Activated naive CD4-positive, alpha-beta T cell treated with Interleukin-2 at 50 U/mL for 16 hours (primary cell): ENCODE measurements at places on chromosomes 3 and 15.

- DNase-seq, result no peak
Measured at GRCh38 chr15:74933573-74933972, 4.3 kb downstream of the COX5A start.

DNA sequence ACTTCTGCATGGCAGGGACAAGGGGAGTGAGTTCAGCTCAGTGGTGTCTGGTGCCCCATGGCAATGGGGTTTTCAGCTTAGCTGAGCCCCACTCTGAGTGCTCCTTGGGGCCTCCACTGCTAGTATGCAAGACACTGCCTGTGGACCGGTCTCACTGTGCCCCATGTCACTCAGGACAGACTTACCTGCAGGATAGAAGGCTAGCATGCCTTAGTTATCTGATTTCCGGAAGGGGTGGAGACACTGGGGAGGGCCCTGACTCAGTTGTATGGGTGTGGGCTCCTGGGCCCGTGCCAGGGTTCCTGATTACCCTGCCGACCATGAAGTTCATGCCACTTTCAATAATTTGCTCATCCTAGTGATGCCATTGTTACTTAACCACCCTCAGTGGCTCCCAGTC lies 4.3 kb upstream of the SLC6A20 start:
- DNase-seq, result no peak

DNA sequence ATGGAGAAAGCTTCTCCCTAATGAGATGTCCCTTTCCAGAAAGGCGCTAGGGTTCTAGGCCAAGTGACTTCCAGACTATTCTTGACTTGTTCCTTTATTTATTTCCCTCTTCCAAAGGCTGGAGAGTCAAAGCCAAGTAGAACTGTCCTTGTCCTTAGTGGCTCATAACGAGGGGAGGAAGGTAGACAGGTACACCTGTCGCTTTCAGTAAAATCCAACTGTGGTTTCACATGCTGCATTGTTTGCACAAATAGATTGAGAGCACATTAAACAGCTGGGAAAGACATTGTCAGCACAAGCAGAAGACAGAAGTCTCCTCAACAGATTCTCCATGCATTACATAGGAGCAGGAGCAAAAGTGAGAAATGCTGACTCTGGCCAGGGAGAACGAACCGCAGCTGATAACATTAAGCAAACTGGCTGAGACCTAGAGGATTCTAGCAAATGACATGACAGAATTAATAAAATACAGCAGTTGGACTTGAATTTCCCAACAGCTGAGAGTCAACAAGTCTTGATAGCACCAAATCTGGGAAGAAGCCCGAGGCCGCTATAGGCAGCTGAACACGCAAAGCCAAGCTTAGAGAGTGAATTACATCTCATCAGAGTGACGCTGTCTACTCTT lies 227.7 kb downstream of the TLE3 start:
- DNase-seq, result no peak

- DNase-seq, result no peak
Measured at GRCh38 chr3:30354972-30355371, 251.4 kb upstream of the TGFBR2 start.

- DNase-seq, result no peak
Measured at GRCh38 chr3:150720444-150720843, 16.7 kb upstream of the ERICH6 start.

- no peak for DNase-seq
Measured at GRCh38 chr3:26449996-26450395, 172.6 kb upstream of the LRRC3B start.

DNA sequence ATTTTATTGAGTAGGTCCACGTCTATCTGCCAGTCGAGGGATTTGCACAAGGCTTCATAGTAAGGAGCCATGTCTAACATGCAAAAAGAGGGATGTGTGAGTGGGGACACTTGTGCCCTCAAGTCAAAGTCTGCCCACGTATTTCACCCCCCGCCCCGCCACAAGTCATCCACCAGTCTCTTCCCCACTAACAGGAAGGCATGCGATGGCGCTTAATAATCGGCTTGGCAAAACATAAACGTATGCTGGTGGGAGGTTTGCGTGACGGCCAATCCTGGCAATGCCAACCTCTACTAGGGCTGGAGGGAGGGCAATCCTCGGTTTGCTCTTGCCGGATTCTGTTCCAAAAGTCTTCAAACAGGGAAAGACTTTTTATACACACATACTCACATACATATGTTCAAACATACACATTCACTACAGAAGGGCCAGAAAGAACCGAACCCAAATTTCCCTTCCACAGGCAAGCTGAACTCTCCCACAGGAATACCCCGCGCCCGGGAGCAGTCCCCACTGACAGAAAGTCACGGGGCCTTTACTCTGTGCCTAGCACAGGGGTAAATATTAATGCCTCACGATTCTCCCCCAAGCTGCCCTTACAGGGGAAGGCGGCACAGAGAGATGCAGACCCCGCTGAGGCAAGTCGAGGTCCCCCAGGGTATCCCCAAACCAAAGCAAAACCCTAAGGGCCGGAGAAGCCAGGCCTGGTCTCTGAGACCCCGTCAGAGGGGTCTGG lies 675 bp downstream of the PSMD6 start:
- DNase-seq, result peak; percentile 27

DNA sequence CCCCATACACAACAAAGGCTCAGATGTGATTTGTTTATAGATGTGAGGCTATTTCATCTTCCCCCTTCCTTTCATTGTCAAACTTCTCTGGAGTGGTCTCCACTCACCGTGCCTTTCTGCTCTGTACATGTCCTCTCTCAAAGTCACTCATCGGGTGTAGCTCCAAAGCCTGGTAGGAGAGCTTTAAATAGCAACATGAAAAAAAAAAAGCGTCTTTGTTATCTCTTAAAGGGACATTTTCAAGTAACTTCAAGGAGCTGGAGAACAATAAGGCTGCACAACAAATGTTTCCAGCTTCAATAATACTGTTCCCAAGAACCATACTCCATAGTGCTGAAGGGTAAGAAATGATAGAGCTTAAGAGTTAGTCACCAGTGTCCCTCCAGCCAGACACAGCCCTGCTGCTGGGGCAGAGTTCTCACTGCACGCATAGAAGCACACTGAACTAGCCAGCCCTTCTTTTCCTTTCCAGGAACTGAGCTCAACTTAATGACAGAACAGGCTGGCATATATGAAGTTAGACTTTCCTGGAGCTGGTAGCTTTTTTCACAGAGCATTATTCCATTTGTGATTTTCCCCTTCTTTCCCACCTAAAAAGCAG lies 8.1 kb downstream of the FBXO40 start:
- DNase-seq, result no peak

- no peak for DNase-seq
Measured at GRCh38 chr3:118245312-118245711, 789.3 kb downstream of the IGSF11 start.

GRCh38 chr3:5260992-5261501 lies 73.5 kb downstream of the EDEM1 start:
- DNase-seq, result no peak

- DNase-seq, result no peak
Measured at GRCh38 chr3:12142476-12142875, 16.2 kb downstream of the TIMP4 start.

DNA sequence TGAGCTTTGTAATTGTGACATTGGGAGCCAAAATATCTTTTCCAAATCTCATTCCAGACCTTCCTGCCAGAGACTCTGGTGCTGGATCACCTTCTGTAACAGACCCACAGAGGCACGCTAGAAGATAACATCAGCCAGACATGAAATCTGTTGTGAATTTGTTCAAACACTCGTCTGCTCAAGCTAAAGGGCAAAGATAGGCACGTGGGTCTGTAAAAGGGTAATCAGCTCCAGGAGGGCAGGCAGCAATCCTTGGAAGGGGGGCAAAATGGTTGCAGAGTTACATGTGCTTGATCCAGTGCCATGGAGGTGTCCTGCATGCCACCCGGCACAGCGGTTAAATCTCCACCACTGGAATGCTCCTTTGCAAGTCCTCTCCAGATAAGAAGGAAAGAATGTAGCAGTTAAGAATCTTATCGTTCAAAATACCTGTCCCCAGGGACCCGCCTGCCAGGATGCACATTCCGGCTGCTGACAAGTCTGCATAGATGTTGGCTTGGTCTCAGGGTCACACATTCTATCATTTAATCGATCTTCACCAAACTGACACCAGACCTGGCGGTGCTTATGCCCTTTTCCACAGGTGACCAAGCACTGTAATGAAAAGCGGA lies 74.8 kb downstream of the ADAMTS9 start:
- no peak for DNase-seq

- no peak for DNase-seq
Measured at GRCh38 chr15:101244036-101244781, 7.6 kb downstream of the CHSY1 start.

DNA sequence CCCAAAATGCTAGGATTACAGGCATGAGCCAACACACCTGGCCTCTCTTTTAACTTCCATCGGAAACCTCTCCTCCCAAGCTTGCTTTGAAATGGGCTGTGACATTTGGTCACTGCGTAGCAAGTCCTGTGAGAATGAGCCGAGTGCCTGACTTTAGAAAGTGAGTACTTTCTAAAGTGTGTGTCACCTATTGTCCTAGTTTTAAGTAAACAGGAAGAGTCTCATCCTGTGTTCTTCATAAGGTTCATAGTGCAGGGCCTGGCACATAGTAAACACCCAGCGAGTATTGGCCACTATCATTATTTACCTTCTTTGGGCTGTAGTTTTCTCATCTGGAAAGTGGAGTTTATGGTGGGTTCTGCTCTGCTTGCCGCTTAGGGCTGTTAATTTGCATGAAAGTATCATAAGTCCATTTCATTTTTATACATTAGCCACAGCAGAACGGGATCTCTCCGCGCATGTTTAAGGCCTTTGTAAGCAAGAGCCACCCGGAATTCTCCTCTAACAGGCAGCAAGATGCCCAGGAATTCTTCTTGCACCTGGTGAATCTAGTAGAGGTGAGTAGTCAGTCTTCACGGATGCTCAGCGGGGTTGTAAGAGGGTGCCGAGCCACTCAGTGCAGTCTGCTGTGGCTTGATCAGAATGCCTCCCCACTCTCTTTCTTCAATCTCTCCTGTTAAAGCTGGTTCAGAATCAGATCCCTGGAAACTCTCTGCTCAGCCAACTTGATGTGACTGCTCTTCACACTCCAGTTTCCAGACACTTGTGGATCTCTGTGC lies 87.2 kb downstream of the USP13 start:
- DNase-seq, result no peak

- no peak for DNase-seq
Measured at GRCh38 chr3:186775999-186776398, 7.4 kb upstream of the EIF4A2 start.

GRCh38 chr3:16707260-16707659 lies 102.0 kb upstream of the DAZL start:
- DNase-seq, result no peak

DNA sequence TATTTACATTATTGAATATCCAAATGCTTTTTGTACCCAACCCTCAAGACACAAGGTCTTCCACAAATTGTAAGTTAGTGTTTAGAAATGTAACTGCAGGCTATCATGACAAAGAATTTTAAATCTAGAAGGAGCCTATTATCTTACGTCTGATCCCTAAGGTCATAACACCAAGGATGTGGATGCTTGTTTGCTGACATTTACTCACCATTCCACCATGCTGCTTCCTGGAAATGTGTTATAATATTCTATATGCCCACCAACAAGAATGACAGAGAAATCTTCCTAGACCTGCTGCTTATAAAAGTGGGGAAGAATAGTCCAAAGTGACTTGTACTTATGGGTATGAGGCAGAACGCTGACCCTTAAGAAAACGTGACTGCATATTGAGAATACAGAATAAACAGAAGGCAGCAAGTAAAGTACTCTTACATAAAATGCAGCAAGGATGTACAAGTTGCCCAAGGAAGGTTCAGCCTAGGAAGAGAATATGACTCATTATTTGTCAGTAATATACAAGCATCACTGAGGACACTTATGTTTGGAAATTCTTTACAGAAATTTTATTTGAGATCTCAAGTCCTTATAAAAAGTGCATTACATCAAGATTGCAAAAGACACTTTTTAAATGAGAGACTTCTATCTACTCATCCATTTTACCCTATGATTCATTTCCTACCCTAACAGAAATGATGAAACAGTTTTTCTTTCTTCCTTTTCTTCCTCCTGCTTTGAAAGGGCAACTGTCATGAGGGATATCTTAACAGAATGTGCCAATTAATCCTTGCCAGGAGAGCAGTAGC lies 59.6 kb downstream of the ESYT3 start:
- DNase-seq, result no peak

GRCh38 chr3:171522651-171523050 lies 62.4 kb upstream of the TNIK start:
- no peak for DNase-seq

- no peak for DNase-seq
Measured at GRCh38 chr3:14827776-14828175, 9.0 kb downstream of the FGD5 start.

- peak; percentile 32 for DNase-seq
Measured at GRCh38 chr3:11803977-11804892, 42.5 kb downstream of the TAMM41 start.

GRCh38 chr15:40363611-40364010 lies 5.6 kb downstream of the DISP2 start:
- no peak for DNase-seq

- DNase-seq, result no peak
Measured at GRCh38 chr3:78863306-78864203, 904.2 kb downstream of the ROBO1 start.

DNA sequence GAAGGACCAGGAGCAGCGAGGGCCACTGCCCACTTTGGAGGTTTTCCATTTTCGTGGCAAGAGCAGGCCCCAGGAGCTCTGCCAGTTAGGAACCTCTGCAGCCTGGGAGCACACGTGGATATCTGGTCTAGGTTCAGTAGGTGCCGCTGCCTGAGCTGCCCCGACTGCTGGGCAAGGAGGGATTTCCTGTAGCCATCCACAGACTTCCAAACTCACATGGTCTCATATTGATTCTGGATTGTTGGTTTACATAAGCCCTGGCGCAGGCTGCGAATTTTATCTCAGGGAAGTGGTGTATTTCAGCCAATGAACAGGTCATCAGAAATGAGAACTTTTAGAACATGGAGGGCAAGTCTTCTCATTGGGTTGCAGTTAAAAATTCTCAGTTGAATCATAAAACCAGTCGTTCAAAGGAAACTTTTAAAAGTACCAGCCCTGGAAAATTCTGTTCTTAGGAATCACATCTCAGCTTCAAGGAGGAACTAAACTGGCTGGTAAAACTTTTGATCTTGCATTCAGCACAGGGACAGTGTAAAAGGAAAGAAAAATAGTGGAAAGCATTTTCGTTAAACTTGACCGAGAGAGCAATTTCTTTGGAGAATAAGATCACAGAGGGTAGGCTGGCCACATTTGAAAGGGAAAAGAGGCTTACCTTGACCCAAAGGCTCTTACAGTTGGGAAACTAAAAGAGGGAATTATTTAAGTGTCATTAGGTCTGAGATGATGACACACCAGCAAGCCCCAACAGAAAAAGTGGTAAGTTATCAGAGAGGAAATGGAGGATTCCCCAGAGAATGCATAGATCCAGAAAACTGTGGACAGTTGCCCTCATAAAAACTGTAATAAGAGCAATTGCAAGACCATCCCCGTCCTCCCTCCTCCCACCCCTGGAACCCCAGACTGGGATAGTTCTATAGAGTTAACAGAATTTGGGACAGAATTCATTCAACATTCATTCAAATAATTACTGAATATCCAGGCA lies 6.4 kb upstream of the RTP3 start:
- DNase-seq, result no peak

DNA sequence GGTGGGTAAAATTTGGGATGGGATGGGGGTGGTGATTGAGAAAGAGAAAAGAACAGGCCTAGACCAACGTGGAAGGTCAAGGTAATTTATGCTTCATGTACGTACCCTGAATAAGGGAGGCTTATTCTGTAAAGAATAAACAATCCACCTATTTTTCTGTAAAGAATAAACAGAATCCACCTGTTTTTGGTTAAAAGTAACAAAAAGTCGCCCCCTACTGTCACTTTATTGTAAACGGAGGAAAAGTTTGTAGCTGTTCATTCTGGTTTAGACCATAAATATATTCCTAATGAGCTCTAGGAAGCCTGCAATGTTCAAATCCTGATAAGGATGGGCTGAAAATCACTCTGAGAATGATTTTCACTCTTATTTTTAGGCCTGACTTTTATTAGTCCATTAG lies 23.5 kb upstream of the SQOR start:
- no peak for DNase-seq
